ENCODE measurements at places on chromosomes 12 and 14. TPM values are rescaled to one million over a fixed set of nuclear protein-coding genes. Genes with fewer than 3 reads are reported as not detected.

The ASIC1 gene
- total RNA-seq = 0.52 TPM

The MCRS1 gene
- 49.8 TPM for total RNA-seq

The HOXC9 gene
- not detected for total RNA-seq

The LRRC43 gene
- 2.3 TPM for total RNA-seq

The TAS2R50 gene
- 3.1 TPM for total RNA-seq

The KRT82 gene
- total RNA-seq = not detected

The XPOT gene
- 27.7 TPM for total RNA-seq

The TSHR gene
- total RNA-seq = not detected

The ABCB9 gene
- total RNA-seq = 7.9 TPM

The BATF gene
- total RNA-seq = not detected

The GUCY2C gene
- total RNA-seq = not detected

The DPPA3 gene
- not detected for total RNA-seq

The LRP1 gene
- total RNA-seq = 162 TPM

The CNTN1 gene
- 3.1 TPM for total RNA-seq

The PIK3C2G gene
- total RNA-seq = 2.9 TPM

The KRT72 gene
- total RNA-seq = not detected

The ADAM21 gene
- not detected for total RNA-seq

The TNFRSF1A gene
- total RNA-seq = 54.5 TPM

The GNB3 gene
- total RNA-seq = 0.33 TPM

The IL22 gene
- total RNA-seq = not detected

The ARMH4 gene
- 1.0 TPM for total RNA-seq
